Daoy (cell line): ENCODE measurements at places on chromosomes 5 and 9.

DNA sequence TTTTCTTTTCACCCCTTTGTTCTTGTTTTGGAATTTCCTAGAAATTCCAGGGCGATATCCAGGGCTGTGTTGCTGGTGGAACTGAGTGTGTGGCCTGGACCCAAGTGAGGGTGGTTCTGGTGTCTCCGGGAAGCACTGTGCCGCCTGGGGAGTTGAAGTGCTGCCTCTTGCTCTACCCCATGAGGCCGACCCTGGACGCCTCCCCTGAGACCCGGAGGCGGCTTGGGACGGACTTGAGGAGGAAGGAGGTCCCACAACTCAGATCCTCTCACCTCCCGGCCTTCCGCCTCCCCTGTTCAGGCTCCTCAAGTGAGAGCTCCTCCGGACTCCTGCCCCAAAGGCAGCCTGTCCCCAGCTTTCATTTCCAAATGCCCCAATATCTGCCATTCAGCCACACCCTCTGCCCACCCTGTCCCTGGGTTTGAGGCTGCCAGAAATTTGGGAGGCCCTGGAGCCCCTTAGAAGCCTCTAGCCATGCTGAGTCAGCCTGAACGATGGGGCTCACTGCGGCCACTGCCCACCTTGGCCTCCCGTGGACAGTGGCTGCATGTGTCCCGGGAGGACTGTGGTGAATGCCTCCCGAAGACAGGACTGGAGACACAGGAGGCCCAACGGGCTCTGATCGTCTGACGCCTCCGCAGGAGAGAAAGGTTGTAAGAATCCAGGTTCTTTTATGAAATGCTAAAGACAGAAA is 42.6 kb upstream of the SLC6A19 start:
- DNase-seq: no peak

DNA sequence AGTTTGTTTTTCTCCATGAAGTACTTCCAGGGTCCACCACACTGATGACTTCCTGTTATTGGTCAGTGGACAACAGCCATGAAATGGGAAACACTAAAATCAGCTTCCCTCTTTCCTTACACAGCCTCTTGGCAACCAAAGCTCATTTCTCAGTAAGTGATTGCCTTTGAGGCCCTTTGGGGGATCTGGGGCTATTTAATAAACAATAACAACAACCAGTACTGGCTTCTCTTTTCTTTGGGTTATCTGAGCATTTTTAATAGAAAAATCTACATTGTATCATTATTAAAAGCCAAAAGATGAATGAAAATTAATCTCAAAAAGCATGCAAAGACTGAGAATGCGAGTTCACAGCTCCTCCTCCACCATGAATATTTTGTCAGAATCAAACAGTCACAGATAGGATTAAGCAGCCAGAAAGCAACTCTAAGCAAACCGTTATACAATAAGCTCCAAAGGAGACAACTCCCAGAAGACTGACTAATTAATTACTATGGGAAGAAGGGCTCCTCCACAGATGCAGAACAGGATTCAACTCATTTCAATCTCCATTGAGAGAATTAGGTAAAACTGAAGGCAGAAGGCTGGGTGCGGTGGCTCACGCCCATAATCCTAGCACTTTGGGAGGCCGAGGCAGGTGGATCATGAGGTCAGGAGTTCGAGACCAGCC is 68.3 kb downstream of the SERINC5 start:
- DNase-seq: no peak

DNA sequence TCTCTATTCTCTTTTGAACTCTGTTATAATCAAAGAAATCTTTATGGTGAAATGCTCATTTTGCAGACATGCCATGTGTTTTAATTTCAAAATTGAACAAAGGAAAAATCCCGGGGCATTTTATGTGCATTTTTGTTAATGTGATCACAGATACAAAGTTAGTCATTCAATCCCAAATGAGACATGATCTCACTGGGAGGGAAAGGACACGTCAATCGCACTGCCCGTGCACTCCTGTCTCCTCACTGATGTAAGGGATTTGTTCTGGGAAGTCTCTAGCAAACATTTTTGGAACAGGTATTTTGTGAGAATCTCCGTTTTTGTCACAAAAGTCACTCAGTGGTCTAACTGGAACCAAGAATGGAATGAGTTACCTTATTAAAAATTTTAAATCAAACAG is 97.9 kb upstream of the RANBP6 start:
- no peak for DNase-seq

GRCh38 chr5:1536322-1536845 is 12.6 kb upstream of the LPCAT1 start:
- peak; percentile 54 for DNase-seq
